Stimulated activated effector memory CD8-positive, alpha-beta T cell treated with anti-CD3 and anti-CD28 coated beads, Interleukin-12 subunit alpha, Interleukin-12 subunit beta, amount 100 ng/mL, for 72 hours (primary cell): ENCODE measurements at places on chromosomes 6 and 20.

- DNase-seq, result no peak
Measured at GRCh38 chr6:38187325-38187724, 367.8 kb downstream of the ZFAND3 start.

DNA sequence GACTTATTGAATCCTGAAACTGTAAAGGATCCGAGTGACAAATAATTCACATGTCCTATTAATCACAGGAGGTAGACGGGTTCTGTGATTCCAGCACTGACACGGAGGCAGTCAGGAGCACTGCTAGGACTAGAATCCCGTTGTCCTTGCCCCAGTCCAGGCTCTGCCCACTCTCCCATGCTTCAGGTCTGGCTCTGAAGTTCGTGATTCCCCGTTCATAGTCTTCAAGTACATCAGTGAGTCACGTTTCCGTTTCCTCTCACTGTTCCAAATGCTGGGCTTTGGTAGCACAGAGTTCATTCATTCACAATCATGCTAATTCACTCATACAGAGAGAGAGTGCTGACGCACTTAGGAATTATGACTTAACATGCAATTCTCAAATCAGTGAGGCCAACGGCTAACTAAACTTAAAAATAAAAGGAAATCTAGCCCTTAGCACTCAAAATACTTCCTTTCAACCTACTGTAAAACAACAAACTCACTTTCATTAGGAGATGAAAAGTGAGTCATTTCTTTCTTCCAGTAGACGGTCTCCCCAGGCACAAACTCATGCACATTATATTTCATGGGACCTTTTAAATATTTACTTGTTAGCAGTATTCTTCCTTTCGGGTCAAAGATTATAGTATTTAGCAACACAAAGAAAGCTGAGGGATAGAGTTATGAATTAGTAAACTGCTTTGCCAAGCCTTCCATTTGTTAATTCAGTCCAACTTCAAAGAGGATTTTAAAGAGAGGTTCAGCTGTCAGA is 94.0 kb upstream of the NHSL1 start:
- DNase-seq, result peak; percentile 11

DNA sequence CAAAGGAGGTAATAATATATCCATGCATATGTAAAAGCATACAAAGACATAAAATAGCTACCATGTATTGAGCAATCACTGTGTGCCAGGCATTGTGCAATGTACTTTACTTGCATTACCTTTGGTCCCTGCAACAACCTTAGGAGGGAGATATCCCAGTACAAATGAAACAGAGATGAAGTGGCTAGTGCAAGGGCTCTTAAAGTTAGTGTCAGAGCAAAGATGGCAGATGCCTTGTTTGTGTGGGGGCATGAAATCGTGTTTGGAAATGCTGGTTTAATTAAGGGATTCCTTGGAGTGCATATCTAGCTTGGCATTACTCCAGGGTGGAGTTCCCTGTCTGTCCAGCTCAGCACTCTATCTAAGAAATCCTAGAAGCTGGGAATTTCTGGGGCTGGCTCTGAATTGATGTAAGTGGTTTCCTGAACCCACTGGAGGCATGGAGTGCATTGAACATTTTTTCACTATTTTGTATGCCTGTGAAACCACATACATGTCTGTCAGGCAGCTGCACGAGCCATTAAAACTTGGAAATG is 9.8 kb downstream of the PAQR8 start:
- no peak for DNase-seq

DNA sequence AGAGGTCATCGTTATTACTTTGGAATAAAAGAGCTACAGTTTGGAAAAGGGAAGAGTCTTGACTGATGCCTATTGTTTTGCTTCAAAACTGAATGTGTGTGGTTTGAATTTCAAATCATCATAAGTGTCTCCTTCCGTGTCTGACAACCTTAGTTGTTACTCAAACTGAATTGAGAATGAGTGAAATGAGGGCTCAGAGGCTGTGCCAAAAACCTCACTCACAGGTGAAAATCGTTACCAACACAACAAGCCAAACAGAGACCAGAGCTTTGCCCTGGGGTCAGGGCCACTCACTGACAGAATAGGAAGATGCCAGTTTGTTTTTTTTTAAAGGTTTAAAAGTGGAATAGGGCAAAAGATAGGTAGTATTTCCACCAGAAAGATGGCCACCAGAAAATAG is 15.2 kb upstream of the SIRT5 start:
- no peak for DNase-seq

GRCh38 chr6:25017932-25018567 is 82.3 kb upstream of the RIPOR2 start:
- peak; percentile 77 for DNase-seq
